CD4-positive, alpha-beta T cell treated with Interleukin-10 for 1 hour (primary cell): ENCODE measurements at places on chromosomes 12 and 14.

GRCh38 chr12:112939761-112940381 is 1.6 kb downstream of the OAS3 start:
- no peak for DNase-seq

GRCh38 chr14:103880348-103881267 is 33.2 kb upstream of the PPP1R13B start:
- peak; percentile 18 for DNase-seq

- no peak for DNase-seq
Measured at GRCh38 chr14:30355431-30355913, 203.5 kb upstream of the G2E3 start.

GRCh38 chr14:21352587-21352986 is 31.2 kb downstream of the SUPT16H start:
- no peak for DNase-seq

DNA sequence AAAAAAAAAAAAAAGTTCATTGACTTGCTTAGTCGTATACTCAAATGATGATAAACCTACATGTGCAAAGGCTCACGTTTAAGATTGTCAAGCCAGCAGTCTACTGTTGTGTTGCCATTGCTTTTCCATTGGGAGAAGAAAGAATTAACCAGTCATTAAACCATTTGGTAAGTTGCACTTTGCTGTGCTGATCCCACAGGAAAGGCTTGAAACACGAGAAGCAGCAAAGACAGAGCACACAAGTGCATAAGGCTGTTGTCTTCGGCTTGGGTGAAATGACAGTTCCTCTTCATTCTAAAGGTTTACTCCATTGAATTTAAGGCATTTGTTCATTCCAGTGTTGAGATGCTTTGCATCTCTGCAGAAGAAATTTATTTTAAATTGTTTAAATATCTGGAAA is 50.1 kb downstream of the ZC3H14 start:
- no peak for DNase-seq

DNA sequence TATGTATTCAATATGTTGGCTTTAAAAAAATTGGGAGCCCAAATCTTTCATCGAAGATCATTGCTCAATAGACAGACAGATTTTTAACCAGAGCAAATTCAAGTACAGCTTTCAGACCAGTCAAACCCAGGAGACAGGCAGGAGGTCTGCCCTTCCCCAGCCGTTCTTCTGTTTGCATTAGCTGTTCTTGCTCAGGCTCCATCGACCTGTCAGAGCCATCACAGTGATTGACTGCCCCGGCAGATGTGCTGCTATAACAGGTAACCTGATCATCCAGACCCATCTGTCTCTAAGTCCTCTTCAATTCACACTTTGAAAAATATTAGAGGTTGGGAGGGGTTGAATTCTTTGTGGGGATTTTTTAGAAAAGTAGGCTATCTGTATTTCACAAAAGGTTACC is 453.5 kb downstream of the FOXG1 start:
- no peak for DNase-seq

- DNase-seq: no peak
Measured at GRCh38 chr14:90287791-90288190, 31.4 kb downstream of the PSMC1 start.

DNA sequence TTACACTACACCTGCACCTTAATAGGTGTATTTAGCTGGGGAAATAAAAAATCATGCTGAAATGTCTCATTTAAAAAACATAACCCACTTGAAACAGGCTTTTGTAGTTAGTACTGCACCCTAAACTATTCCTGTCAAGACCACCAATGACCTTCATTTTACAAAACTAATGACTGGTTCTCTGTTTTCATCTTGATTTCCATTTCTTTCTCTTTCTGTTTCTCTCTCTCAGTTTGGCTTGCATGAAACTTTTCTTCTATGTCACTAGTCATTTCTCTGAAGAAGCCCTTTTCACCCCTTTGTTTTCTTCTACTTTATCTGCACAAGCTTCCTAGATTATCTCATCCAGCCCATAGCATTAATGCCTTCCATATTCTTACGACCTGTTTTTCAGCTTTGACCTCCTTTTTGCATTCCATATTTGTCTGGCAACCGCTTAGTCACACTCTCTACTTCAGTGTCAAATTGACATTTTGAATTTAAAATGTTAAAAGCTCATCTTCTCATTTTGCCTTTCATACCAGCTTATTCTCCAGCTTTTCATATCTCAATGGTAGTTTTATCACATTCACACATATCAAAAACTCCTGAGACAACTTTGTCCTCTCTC is 32.7 kb upstream of the KLRF1 start:
- DNase-seq: peak; percentile 31

- no peak for DNase-seq
Measured at GRCh38 chr12:6548966-6549683, 6.7 kb downstream of the IFFO1 start.

GRCh38 chr14:102344485-102344884 is 18.2 kb downstream of the CINP start:
- DNase-seq: no peak

DNA sequence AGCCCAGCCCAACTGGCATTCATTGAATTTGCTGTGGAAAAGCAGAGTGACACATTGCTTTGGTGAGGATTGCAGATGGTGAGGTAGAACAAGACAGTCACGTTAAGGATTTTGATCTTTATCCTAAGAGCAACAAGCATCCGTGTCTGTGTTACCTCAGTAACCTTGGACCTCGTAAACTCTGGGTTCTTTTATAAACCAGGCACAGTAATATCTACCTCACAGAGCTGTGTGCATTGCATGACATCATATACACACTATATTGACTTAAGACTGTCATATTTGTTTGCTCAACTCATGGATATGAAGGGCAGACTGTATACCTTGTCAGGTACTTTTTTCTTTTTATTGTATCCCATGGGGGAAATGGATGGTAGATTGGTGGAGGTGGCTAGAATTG is 156.2 kb downstream of the ETV6 start:
- DNase-seq: no peak

- no peak for DNase-seq
Measured at GRCh38 chr12:9694241-9694640, 24.7 kb downstream of the CLEC2D start.

GRCh38 chr12:13171921-13172859 is 24.3 kb upstream of the EMP1 start:
- DNase-seq: no peak

GRCh38 chr12:2265461-2266167 is 212.8 kb downstream of the CACNA1C start:
- DNase-seq: no peak

GRCh38 chr12:23096321-23096720 is 471.4 kb downstream of the ETNK1 start:
- no peak for DNase-seq

DNA sequence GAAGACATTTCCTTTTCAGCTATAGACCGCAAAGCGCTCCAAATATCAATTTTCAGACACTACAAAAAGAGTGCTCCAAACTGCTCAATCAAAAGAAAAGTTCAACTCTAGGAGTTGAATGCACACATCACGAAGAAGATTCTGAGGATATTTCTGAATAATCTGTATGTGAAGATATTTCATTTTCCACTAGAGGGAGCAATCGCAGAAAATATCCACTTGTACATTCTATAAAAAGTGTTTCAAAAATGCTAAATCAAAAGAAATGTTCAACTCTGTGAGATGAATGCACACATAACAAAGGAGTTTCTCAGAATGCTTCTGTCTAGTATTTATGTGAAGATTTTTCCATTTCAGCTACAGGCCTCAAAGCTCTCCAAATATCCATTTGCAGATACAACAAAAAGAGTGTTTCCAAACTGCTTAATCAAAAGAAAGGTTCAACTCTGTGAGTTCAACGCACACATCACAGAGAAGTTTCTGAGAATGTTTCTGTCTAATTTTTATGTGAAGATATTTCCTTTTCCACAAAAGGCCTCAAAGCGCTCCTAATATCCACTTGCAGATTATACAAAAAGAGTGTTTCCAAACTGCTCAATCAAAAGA is 643.8 kb upstream of the ALG10B start:
- DNase-seq: no peak

GRCh38 chr12:106498056-106498455 is 84.7 kb upstream of the RFX4 start:
- DNase-seq: no peak

GRCh38 chr14:20679907-20680306 is 4.5 kb upstream of the RNASE4 start:
- peak; percentile 23 for DNase-seq

DNA sequence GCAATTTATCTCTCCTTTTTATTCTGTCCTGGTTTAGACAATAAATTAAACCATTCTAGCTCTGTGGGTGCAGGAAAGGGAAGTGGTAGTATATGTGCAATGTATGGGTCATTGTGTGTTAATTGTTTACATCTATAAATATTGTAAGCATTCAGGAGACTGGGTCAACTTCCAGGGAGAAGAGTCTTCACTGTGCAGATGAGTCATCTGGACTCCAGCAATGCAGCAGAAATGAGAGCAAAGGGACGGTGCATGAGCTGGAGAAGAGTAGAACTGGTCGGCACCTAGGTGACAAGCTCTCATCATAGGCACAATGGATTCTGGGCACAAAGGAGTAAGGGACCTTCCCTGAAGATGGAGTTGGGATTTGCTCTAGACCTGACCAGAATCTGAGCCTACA is 211.1 kb upstream of the DAAM1 start:
- DNase-seq: no peak

DNA sequence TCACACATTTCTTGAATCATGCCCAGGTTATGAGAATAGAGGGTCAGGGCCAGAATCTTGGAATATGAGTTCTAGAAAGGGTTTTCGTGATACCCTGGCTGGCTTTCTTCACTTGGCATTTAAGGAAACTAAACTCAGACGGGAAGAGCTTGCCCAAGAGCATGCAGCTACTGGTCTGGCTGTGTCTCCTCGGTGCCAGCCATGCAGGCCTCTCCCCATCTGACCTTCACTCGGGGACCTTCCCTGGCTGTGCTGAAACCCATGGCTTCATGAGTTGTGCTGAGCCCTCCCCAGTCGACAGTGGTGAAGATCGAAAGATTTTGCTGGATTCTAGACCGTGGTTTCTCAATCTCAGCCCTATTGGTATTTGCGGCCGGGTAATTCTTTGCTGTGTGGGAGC is 38.0 kb downstream of the FOXN3 start:
- DNase-seq: no peak

DNA sequence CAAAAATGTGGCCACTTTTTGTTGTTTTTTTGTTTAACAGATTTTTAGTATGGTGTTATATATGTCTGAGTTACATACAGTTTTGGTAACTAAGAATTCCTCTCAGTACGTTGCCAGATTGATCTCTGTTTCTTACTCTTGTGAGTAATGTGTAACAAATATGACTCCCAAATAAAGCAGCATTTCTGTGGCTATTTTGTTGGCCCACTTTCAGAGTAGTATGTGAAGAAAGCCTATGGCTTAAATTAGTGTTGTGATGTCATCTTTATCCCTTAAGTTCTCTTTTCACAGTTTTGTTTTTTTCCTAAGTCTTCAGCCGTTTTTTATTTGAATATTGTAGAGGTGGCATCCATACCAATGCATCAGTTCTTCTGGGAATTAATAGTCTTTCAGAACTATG is 10.7 kb downstream of the PCNX4 start:
- no peak for DNase-seq

GRCh38 chr12:54227376-54227775 is 38.6 kb upstream of the SMUG1 start:
- DNase-seq: no peak

DNA sequence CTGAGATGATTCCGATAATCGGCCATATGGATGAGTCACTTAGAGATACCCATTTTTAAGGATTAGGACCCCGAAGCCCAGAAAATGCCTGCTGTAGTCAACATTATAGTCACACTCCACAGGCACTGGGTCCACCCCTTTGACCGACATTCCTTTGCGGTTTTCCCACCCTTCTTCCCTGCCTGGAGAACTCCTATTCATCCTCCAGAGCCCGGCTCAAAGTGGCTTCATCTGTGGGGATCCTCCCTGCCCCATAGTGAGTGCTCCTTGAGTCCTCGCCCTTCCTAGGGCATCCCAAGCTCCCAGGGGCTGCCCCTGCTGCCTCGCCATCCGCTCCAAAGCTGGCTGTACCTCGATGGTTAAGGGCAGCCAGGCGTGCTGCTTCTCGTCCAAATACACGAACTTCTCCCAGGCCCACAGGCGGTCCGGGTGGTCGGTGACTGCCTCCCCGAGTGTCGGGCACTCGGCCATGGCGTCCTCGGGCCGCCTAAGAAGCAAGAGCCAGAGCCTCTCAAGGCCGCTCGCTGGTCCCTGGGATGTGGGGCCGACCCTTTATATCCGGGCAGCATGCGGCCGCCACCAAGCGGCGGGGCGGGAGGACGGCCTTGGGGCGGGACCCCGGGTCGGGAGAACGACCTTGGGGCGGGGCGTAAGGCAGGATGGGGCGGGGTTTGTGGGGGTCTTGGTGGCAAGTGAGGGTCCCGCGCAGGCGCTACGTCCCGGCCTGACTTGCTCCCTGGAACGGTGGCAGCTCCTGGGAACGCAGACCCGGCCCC is at the start of gene TCL1A:
Gene TCL1A (minus strand): TSS at position 530 of the 776 bp plus-strand sequence. CDS start 59 bp downstream, at position 471.
- DNase-seq: no peak
